ENCODE measurements at places on chromosomes 11 and 22.

DNA sequence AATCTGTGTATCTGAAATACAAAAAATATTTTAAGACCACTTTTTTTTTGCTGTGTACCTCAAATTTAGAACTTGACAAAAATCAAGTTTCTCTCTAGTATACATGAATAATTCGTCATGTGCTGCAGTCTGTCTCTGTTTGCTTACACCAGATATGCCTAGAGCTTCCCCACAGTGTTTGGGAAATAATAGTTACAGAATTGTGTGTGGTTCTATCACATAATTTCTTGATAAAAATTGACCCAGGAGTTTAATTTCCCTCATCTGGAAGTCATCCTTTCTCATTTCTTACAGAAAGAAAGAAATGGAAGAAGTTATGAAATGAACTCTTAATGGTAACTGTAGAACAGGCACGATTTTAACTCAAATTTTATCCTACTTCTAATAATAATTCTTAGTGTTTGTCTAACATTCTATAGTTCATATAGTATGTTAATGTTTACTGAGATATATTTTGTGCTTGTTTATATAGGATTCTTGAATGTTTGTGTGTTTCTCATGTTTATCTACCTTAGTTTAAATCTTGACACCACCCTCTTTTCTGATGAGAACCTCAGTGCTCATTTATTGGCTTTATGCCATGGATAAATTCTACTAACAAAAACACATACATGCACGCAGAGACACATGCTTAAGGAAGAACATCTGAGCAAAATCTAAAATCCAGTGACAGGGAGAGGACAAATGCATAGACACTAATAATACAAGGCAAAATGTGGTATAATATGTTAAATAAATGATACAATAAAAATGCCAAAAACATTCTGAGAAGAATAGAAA is 61.4 kb upstream of the CTSC start:
- H3K27me3 ChIP-seq = no peaks in the 10 kb centered on the region
- H3K27ac ChIP-seq = no peak overlapping the region
- no peak for DNase-seq
- peaks cover 37% of the 10 kb centered on the region for H3K4me1 ChIP-seq

GRCh38 chr11:102464859-102465500 is 12.4 kb upstream of the TMEM123 start:
- no peak for DNase-seq
- H3K4me1 ChIP-seq = peaks cover 38% of the 10 kb centered on the region
- H3K27ac ChIP-seq = no peak overlapping the region
- H3K4me3 ChIP-seq = no peak overlapping the region

DNA sequence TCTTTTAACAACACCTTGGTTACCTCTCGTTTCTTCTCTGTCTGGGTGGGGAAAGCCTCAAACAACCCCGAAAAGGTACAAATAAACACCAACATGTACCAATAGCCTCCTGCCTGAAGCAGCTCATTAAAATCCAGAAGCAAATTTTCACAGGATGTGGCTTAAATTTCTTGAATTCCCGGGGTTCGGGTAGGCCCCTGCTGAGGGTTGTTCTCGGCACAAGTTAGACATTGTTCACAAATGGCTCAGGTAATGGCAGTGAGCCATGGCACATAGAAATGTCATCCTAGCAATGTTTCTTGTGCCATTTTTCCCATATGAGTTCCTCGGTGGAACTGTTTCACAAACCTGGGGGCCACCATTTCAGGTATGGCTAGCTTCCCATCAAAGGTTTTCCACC is 19.7 kb upstream of the GLYATL1 start:
- peaks cover 21% of the 10 kb centered on the region for H3K4me1 ChIP-seq
- no peak overlapping the region for H3K4me3 ChIP-seq
- no peaks in the 10 kb centered on the region for H3K36me3 ChIP-seq
- no peak for DNase-seq

DNA sequence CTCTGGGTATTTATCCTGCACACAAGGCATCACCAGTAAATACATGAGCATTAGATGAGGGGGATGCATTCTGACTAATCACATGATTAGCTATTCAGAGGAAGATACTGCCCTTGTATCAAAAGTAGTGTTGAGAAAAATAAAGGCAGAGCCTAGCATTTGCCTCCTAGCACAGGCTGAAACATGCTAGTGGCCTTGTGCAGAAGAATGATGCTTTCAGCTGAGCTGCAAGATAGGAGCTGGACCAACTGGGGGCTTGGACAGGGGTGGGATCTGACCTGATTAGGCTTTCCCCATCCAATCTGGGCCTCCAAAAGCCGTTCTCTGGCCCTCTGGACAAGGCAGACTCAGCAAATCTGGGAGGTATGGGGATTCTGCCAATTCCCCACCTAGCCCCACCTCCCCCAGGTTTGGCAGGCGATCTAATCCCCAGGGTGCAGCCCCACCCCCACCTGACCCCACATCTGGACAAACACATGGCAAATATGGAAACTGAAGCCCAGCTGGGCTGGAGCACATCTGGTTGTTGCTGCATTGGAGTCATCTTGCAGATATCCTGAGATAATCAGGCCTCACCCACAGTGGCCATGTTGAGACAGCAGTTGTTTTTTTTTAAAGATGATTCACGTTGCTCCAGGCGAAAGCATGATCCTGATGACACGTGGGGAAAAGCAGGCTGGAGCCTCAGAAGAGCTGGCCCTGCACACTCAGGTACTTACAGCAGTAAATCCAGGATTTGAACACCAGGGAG is 4.4 kb upstream of the MISFA start:
- DNase-seq = no peak
- peak overlapping the region; percentile 44 for H3K27ac ChIP-seq
- peaks cover 6% of the 10 kb centered on the region for H3K4me1 ChIP-seq
- no peak overlapping the region for H3K4me3 ChIP-seq
- H3K36me3 ChIP-seq = peaks cover 16% of the 10 kb centered on the region

GRCh38 chr22:30859714-30860095 is 108.9 kb downstream of the MORC2 start:
- no peaks in the 10 kb centered on the region for H3K36me3 ChIP-seq
- no peaks in the 10 kb centered on the region for H3K4me1 ChIP-seq
- H3K27ac ChIP-seq = no peak overlapping the region
- H3K4me3 ChIP-seq = no peak overlapping the region
- DNase-seq = no peak

- DNase-seq = no peak
- H3K27ac ChIP-seq = peak overlapping the region; percentile 45
- no peak overlapping the region for H3K4me3 ChIP-seq
These were observed 31.5 kb downstream of the EHF start for GRCh38 chr11:34652191-34652973.

DNA sequence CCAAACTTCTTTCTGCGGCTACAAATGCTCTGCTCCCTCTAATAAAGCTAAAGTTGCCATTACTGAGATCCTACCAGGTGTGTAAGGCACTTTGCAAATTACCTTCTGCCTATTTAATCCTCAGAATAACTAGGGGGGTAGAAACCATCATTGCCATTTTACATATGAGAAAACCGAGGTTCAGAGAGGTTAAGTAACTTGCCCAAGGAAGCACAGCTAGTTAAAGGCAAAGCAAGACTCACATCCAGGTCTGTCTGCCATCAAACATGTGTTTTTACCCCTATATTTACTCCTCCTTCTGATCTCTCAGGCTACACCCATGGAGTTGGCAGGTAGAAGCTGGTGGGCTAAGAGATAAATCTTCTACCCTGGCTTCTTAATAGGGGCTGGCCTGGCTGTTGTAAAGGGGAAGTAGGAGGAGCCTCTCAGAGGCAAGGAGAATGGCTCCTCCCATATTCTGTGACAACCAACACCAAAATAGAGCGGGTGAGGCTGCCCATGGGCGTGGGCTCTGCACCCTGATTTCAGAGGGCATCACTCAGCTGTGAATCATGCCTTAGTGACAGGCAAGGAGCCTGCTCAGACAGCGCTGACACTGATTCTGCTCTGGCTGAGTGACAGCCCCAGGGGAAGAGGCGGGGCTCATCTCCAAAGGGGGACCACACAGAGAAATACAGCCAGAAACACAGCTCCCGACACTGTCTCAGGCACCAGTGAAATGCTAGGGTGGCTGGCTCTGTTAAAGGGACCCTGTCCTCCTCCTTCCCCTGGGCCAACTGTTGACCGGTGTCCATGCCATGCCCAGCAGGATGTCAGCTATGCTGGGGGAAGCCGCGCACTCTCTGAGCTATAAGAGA is 106.8 kb downstream of the ABTB2 start:
- H3K36me3 ChIP-seq = no peaks in the 10 kb centered on the region
- no peaks in the 10 kb centered on the region for H3K27me3 ChIP-seq
- DNase-seq = no peak

- no peak overlapping the region for H3K4me3 ChIP-seq
- no peaks in the 10 kb centered on the region for H3K36me3 ChIP-seq
- no peak overlapping the region for H3K27ac ChIP-seq
- H3K27me3 ChIP-seq = no peaks in the 10 kb centered on the region
- no peaks in the 10 kb centered on the region for H3K4me1 ChIP-seq
- DNase-seq = no peak
These were observed 92.0 kb upstream of the ISX start for GRCh38 chr22:34973926-34974325.

GRCh38 chr22:47878460-47878859 is 1116.0 kb downstream of the TBC1D22A start:
- H3K4me1 ChIP-seq = no peaks in the 10 kb centered on the region
- no peak overlapping the region for H3K4me3 ChIP-seq
- DNase-seq = no peak

DNA sequence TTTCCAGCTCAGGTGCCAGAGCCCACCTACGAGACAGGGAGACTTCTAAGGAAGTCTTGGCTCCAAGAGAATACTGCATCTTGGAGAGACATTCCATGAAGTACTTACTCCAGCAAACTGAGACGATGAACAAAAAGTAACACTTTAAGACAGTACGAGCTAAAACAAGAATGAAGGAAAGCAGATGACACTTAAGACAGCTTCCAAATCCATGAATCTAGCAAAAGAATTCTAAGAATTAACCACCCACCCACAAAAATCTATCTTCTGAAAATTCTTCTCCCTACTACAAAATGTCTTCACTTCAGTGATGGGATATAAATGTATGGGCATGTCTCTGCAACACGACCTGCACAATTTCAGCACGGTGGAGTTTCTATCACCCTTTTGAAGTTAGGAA is 132.9 kb downstream of the C11orf58 start:
- peaks cover 4% of the 10 kb centered on the region for H3K36me3 ChIP-seq
- H3K4me3 ChIP-seq = no peak overlapping the region
- H3K27me3 ChIP-seq = no peaks in the 10 kb centered on the region

DNA sequence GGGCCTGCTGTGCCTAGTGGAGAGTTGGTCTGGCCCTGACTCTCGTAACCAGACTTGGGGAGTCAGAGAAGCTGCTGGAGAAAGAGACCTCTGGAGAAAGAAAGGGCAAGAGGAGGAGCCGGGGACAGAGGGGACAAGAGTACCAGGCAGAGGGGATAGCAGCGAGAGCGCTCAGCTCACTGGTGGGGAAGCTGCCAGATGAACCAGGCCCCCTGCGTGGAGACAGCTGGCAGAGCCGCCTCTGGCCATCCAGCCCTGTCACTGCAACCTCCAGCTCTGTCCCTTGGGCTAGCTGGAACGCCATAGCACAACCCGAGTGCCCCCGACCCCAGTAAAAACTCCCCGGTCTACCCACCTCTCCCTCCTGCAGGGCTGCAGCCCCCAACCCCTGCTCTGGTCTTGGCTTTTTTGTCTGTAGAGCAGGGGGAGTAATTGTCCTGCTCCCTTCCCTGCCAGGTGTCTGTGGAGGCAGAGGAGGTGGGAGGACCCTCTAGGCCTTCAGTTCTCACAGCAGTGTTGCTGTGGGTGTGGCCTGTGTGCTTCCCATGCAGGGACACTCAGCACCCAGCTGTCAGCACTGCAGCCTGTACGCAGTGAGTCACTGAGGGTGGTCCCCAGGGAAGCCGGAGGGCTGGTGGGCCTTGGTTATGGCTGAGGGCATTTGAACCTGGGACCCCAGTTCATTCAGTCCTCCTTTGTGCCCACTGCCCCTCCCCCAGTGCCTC is 4.8 kb upstream of the SUN2 start:
- no peak overlapping the region for H3K4me3 ChIP-seq
- H3K27me3 ChIP-seq = no peaks in the 10 kb centered on the region
- no peak for DNase-seq
- H3K27ac ChIP-seq = no peak overlapping the region

DNA sequence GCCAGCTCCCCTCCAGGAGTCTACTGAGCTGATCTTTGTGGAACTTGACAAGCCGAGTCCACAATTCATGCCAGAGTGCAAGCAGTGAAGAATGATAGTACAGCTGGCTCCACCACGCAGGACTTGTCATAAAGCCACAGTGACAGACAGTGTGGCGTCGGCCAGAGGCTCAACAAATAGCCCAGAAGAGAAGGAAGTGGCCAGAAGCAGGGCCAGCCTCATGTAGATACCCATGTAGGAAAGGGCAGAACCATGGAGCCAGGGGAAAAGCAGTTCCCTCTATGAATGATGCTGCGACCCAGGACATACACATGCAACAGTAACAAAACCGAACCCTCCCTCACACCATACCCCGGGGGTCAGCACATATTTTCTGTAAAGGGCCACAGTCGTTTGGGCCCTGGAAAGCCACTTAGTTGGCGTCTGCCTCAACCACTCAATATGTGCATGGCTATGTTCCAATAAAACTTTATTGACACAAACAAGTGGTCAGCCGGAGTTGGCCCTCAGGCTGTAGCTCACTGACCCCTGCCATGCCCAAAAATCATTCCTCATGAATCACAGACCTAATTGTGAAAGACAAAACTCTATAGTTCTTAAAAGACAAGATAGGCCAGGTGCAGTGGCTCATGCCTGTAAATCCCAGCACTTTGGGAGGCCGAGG is 161.4 kb downstream of the BRD1 start:
- peak overlapping the region; percentile 23 for H3K27ac ChIP-seq
- no peak for DNase-seq
- no peak overlapping the region for H3K4me3 ChIP-seq

DNA sequence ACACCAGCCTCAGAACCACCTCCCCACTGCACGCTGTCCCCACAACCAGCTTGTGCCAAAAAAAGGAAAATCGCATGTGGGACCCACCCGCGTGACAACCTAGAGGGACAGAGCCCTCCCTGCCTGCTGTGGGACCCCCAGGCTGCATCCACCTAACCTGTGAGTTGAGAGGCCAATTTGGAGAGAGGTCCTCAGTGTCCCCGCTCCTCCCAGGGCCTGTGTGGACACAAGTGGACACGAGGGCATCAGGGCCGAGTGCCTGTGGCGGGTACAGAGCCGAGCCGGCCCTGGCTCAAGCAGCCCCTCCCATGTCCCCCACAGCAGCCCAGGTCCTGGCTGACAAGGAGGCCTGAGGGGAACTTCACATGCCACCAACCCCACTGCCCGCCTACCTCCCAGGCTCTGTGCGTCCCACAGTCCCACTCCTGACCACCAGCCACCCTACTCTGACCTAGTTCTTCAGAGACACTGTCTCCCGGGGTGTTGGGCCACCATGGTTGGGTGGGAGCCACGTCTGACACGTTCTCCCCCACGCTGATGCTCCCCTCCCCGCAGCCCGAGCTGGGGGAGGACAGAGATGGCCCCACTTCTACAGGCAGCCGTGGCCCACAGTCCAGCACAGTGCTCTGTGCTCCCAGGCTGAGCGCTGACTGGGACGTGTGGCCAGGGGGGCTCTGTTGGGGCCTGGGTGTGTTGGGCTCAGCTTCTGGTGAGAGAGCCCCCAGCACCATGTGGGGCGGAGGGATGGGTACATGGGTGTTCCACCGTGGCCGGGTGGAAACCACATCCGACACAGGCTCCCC is 19.2 kb downstream of the SELENOO start:
- H3K4me3 ChIP-seq = no peak overlapping the region
- H3K36me3 ChIP-seq = peaks cover 98% of the 10 kb centered on the region
- H3K4me1 ChIP-seq = peaks cover 11% of the 10 kb centered on the region
- no peaks in the 10 kb centered on the region for H3K27me3 ChIP-seq

GRCh38 chr11:2208691-2209369 is 37.2 kb upstream of the TH start:
- H3K27me3 ChIP-seq = no peaks in the 10 kb centered on the region
- H3K4me1 ChIP-seq = no peaks in the 10 kb centered on the region
- no peaks in the 10 kb centered on the region for H3K36me3 ChIP-seq
- no peak overlapping the region for H3K4me3 ChIP-seq
- no peak overlapping the region for H3K27ac ChIP-seq
- no peak for DNase-seq

Data from esophagus squamous epithelium (tissue), 5 donors.